ENCODE measurements at places on chromosomes 6 and 20.
A peak's percentile ranks its signal among the peaks of the same experiment; 100 is the strongest.

GRCh38 chr6:139330826-139331500, 39.2 kb upstream of the TXLNB start:
- DNase-seq, result no peak

- DNase-seq, result no peak
Measured at GRCh38 chr20:5150226-5151076, 23.6 kb downstream of the CDS2 start.

DNA sequence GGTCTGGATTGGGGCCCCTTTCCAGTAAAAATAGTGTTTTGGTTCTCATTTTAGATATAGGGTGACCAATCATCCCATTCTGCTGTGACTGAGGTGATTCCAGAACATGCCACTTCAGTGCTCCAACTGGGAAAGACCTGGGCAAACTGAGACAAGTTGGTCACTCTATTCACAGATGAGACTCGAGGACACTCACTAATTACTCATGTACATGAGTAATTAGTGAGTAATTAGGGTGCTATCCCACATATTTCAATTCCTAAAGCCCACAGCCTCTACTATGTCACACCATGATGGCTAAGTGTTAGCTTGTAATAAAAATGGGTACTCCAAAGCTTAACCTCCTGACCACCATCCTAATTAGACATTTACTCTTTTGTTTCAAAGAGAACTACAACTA, 86.0 kb downstream of the CBLN4 start:
- DNase-seq, result no peak

DNA sequence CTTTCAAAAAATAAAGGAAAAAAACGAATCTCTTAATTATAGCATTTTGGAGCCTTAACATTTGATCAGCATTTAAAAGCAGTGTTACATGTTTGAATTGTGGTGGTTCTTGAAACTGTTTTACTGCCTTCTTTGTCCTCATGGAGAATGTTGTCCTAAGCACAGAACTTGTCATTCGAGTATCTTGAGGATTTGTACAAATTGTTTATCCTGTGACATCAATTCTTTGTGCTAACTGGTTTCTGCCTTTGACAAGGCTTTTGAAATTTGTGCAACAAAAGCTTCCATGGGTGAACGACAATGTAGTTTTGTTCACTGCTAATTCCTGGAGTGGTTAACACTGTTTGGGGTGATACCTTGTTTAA, 130.8 kb downstream of the SCAF8 start:
- no peak for DNase-seq

- DNase-seq, result no peak
Measured at GRCh38 chr6:163192591-163192990, 221.9 kb upstream of the QKI start.

DNA sequence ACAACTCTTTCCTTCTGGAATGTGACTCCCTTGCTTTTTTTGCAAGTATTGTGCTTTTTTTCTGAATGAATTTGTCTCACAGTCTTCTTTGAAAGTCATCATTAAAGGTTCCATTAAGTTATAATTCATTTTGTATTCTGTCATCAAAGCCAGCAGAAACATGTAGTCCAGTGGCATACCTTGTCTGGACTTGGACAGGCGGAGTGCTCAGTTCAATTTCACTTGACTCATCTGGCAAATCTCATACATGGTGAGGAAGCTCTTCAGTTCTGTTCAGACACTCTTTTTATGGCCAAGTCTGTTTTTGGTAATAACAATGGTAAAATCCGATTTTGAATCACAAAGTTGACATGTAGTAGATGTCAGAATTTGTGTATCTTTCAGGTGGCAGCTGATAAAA, 260.8 kb upstream of the OPRM1 start:
- no peak for DNase-seq

GRCh38 chr6:89887452-89888137, 6.7 kb upstream of the GJA10 start:
- no peak for DNase-seq

DNA sequence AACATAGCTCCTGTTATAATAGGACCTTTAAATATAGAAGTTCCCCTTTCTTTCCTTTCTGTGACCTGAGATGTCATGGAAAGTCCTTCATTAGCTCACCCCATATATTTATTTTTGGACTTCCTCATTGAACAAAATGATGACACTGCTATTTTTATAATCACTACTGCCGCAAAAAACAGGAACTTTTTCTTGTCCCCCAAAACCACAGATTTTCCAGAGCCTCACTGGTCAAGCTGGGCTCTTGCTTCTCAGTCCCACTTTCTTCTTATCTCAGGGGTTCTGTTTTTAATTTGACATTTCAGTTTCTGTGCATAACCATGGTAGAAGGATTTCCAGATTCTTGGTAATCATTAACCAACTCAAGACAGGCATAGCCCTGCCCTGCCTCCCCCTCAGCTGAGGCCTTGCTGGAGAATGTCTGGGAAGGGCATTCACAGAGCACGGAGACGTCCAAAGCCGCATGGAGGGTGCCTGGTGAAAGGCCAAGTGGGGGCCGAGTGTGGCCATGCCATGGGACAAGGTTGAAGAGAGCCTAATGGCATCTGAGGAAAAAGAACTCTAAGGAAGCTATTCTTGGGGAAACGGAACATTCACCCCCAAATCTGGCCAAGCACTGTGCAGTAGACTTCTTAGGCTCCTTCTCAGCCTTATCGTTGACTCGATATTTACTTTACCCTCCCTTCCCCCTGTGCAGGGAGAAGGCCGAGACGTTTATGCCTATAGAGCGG, 73.7 kb downstream of the EDN1 start:
- DNase-seq, result no peak

GRCh38 chr20:35661053-35661452, 3.6 kb downstream of the CPNE1 start:
- DNase-seq, result no peak

- DNase-seq, result peak; percentile 77
Measured at GRCh38 chr20:9912858-9913434, 74.1 kb upstream of the PAK5 start.

DNA sequence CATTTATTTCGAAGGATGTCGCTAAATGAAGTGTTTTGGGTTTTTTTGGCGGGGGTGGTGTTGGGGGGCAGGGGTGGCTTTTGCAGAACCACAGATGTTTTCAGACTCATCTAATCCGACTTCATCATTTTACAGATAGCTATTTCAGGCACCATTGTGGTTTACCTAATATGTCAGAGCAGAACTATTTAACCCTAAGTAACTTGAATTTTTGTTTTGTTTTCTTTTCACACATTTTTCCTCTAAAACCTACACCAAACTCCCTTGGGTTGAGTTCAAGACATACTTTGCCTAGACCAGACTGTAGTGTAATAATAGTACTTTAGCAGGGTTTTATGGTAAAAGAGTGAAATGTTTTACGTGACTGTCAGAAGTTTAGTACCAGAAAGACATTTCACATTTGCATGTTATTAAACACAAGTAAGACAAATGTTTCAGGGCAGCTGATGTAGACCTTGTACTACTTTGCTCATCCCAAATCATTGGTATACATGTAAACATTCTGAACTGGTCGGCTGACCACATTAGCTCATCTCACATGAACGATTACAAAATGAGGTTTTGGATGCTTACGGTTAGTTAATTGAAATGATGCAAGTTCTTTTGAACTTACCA, 37.7 kb downstream of the MAP3K4 start:
- DNase-seq, result no peak

GRCh38 chr6:116087437-116088027, 13.1 kb upstream of the NT5DC1 start:
- DNase-seq, result no peak

GRCh38 chr20:63643946-63644345, 9.3 kb downstream of the STMN3 start:
- DNase-seq, result no peak

- DNase-seq, result no peak
Measured at GRCh38 chr20:38050686-38051085, 17.1 kb downstream of the RPRD1B start.

GRCh38 chr20:23444859-23445258, 5.4 kb downstream of the CSTL1 start:
- no peak for DNase-seq

GRCh38 chr20:52744441-52744840, 227.7 kb upstream of the TSHZ2 start:
- no peak for DNase-seq

DNA sequence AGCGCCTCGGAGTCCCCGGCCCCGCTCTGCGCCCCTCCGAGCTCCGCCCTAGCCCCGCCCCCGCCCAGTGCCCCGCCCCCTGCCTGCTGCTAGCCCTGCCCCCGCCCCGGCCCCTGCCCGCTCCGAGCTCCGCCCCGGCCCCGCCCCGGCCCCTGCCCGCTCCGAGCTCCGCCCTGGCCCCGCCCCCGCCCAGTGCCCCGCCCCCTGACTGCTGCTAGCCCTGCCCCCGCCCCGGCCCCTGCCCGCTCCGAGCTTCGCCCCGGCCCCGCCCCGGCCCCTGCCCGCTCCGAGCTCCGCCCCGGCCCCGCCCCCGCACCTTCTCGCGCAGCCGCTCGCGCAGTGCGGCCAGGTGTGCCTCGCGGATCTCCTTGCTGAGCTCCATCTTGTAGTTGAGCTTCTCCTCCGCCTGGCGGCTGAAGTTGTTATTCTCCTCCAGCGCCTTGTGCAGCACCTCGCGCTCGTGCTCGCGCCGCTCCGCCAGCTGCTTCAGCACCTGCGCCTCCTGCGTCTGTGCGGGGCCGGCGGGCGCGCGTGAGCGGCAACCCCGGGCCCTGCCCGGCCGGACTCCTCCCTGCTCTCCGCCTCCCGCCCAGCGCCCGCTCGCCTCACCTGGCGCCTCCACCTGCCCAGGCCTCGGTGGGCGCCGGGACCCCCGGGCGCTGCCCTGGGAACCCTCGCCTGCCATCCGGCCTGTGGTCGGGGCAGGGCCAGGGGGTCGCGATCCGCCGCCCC, 11.3 kb downstream of the STMN3 start:
- DNase-seq, result peak; percentile 88

- DNase-seq, result no peak
Measured at GRCh38 chr6:113121571-113121970, 735.6 kb upstream of the MARCKS start.

GRCh38 chr6:17714879-17715851, 8.4 kb upstream of the NUP153 start:
- no peak for DNase-seq

Measured in NCI-H2081 (cell line).